ENCODE measurements at places on chromosomes 13 and 19.

- DNase-seq: no peak
These were observed 77.4 kb upstream of the LRCH1 start for GRCh38 chr13:46475541-46475991.

DNA sequence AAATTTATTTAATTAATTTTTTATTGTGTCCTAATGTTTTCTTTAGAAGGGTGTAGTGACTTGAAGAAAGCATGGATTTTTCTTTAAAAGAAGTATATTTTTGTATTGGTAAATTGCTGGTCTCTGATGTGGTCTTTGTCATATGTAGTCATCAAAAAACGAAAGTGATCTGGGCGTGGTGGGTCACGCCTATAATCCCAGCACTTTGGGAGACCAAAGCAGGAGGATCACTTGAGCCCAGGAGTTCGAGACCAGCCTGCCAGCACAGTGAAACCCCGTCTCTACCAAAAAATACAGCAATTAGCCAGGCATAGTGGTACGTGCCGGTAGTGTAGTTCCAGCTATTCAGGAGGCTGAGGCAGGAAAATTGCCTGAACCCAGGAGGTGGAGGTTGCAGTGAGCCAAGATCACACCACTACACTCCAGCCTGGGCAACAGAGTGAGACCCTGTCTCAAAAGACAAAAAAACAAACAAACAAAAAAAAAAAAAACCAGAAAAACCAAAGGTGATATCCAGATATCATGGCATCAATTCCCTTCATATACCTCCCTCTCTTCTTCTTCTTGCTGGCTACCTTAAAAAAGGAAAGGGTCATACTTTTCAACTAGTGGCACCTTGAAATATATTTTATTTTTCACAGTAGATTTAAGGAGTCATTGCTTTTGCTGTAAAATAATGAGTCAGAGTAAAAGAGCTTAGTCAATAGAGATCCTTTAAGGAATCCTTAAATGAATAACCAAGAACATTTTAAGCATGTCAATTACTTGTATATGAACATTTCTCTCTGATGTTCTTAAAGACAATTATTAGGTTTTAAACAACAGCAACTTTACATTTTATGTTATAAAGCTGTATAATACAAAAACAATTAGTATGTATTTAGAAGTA lies 19.9 kb downstream of the KCTD4 start:
- DNase-seq: no peak

DNA sequence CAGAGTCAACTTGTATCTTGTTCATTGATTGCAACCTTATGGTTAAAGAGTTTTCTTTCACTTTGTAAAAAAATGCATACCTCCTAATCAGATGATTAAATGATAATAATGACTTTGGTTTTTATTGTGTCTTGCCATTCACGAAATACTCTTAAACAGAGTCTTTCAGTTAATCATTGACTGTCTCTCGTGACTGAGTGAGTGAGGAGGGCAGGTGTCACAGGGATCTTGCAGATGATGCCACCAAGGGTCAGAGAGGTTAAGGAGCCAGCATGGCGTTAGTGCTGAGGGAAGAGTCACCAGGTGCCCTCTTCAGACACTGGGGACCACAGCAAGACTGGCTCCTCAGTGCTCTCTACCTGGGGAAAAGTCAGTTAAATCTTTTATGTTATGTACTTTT lies 8.0 kb downstream of the GPATCH1 start:
- no peak for DNase-seq

- no peak for DNase-seq
These were observed 121.0 kb downstream of the CRYL1 start for GRCh38 chr13:20404488-20405222.

DNA sequence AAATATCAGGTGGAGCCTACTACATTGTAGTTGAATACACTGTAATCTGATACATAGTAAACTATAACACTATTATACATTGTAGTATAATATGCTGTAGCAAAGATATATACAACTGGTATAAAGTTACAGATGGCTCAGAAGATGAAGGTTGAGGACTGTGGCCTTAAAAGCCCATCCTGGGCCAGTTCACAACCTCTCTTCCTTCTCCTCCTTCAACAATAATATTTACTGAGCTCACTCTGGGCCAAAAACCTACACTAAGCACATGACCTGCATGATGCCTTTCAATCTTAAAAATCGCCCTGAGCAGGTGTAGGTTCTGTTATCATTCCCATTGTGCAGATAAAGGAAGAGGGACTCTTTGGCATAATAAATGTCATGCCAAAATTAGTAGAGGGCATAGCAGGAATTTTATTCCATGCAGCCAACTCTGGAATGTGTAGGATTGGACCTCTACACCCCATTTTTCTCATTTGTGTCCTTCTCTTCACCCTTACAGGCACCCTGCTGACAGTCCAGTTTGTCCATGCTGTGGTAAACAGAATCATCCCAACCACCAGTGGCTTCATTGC lies 14.6 kb upstream of the SIN3B start:
- peak; percentile 19 for DNase-seq

All from GM23338 (cell line).